ENCODE measurements at places on chromosomes 16 and 17. TPM values are rescaled to one million over a fixed set of nuclear protein-coding genes. Genes with fewer than 3 reads are reported as not detected.

GRCh38 chr16:12964461-12964860 lies 63.1 kb downstream of the SHISA9 start:
- DNase-seq, result no peak

GRCh38 chr16:86761111-86762031 lies 183.0 kb downstream of the FOXL1 start:
- no peak for DNase-seq

Gene GNAO1
- total RNA-seq, result 2.1 TPM

GRCh38 chr16:19636436-19637267 lies 81.1 kb downstream of the VPS35L start:
- no peak for DNase-seq

DNA sequence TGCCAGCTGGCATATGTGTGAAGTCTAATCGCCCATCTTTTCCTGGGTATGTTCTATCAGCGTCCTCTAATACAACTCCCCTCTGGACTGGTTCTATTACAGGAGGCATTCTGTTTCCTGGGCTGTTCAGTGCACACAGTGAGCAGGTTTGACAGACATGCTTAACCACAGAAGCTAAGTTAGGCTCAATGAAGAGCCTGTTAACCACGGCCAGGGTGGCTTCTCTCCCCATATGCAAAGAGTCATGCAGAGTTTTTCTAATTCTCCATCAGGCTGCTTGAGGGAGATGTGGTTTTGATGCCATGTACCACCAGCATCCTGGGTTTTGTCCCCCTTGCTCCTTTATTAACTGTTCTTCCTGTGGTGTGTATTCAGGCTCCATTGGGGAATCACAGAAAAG lies 57.2 kb upstream of the ALOX12 start:
- DNase-seq, result no peak

Data from esophagus muscularis mucosa (tissue), 4 donors.